ENCODE measurements at places on chromosomes 2 and 18. TPM values are rescaled to one million over a fixed set of nuclear protein-coding genes. Genes with fewer than 3 reads are reported as not detected.
A peak's percentile ranks its signal among the peaks of the same experiment; 100 is the strongest.

GRCh38 chr2:157334797-157335196 lies 9.2 kb upstream of the ERMN start:
- no peaks in the 10 kb centered on the region for H3K27me3 ChIP-seq
- no peak for DNase-seq

DNA sequence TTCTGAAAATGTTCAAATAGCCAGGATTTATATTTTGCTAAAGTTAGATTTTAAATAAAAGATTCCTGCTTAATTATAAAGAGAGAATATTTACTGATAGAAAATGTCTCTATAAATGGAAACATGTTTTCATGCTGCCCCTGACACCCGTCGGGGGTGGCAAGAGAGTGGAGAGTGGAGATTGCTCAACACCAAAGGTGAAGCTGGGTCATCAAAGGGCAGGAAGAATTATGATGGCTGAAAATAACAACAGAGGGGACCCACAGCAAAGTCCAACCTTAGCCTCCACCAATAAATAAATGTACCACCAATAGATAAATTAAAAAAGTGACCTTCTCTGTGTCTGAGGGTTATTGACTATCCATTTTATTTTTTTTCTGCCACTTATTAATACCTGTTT lies 326.8 kb upstream of the GYPC start:
- H3K36me3 ChIP-seq, result no peaks in the 10 kb centered on the region
- no peaks in the 10 kb centered on the region for H3K27me3 ChIP-seq
- no peaks in the 10 kb centered on the region for H3K4me1 ChIP-seq
- no peak overlapping the region for H3K4me3 ChIP-seq
- H3K27ac ChIP-seq, result no peak overlapping the region

DNA sequence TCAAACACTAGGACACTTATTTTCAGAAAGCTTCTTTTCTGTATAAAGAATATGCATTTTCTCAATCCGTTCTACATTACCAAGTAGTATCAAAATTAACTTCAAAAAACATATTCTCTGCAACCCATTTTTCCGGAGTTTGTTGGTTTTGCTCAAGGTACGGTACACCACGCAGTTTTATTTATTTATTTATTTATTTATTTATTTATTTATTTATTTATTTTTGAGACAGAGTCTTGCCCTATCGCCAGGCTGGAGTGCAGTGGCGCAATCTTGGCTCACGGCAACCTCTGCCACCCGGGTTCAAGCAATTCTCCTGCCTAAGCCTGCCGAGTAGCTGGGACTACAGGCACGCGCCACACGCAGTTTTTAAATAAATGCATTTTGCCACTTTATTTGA lies 900.3 kb downstream of the CBLN2 start:
- DNase-seq, result no peak
- H3K4me1 ChIP-seq, result no peaks in the 10 kb centered on the region
- H3K27ac ChIP-seq, result no peak overlapping the region
- no peak overlapping the region for H3K4me3 ChIP-seq
- H3K36me3 ChIP-seq, result no peaks in the 10 kb centered on the region
- no peaks in the 10 kb centered on the region for H3K27me3 ChIP-seq

GRCh38 chr2:217449444-217449843 lies 553.4 kb downstream of the TNS1 start:
- H3K27me3 ChIP-seq, result no peaks in the 10 kb centered on the region
- no peak overlapping the region for H3K27ac ChIP-seq
- DNase-seq, result no peak
- no peaks in the 10 kb centered on the region for H3K36me3 ChIP-seq

GRCh38 chr2:9311488-9311887 lies 104.9 kb downstream of the ASAP2 start:
- H3K27me3 ChIP-seq, result no peaks in the 10 kb centered on the region
- peaks cover 10% of the 10 kb centered on the region for H3K4me1 ChIP-seq
- DNase-seq, result peak; percentile 20
- H3K36me3 ChIP-seq, result no peaks in the 10 kb centered on the region
- H3K27ac ChIP-seq, result peak overlapping the region; percentile 9

DNA sequence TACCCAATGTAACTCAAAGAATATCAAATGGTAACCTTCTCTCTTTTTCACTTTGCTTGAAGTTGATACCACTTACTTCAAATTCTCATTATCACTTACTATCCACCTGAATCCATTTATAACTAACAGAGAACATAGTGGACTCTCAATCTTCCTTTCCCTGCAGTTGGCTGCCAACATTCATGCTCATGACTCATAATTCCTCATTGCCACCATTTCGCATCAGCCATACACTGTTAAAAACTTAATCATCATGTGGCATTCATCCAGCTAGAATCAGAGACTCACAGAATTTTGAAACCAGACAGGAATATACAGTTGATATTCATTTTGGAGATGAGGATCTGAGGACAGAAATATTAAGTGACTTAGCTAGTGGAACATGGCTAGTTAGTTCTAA lies 56.8 kb downstream of the SLC4A10 start:
- no peaks in the 10 kb centered on the region for H3K27me3 ChIP-seq
- H3K4me1 ChIP-seq, result no peaks in the 10 kb centered on the region
- no peak overlapping the region for H3K4me3 ChIP-seq
- no peak for DNase-seq

DNA sequence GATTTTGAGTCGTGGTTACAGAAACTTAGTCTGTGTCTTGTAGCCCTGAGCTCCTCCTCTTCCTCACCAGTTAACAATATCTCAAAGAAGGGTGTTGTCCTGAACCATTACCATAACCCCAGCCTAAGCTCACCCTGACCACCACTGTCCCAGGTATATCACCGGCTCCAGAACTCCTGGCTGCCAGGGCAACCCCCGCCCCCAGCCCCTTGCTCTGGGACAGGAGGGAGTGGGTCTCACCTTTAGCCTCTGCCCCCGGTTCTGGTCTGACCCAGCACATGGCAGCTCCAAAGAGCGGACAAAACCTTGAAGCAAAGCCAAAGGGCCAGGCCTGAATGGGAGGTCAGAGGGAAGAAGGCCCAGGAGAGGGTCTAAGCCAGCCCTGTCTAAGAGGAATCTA lies 5.6 kb upstream of the PSMD1 start:
- peak overlapping the region; percentile 62 for H3K27ac ChIP-seq
- H3K4me1 ChIP-seq, result peaks cover 35% of the 10 kb centered on the region
- peaks cover 17% of the 10 kb centered on the region for H3K36me3 ChIP-seq
- no peaks in the 10 kb centered on the region for H3K27me3 ChIP-seq

GRCh38 chr2:38442643-38443541 lies 65.8 kb upstream of the ATL2 start:
- H3K27me3 ChIP-seq, result no peaks in the 10 kb centered on the region
- H3K27ac ChIP-seq, result peak overlapping the region; percentile 8
- no peak for DNase-seq
- no peak overlapping the region for H3K4me3 ChIP-seq

DNA sequence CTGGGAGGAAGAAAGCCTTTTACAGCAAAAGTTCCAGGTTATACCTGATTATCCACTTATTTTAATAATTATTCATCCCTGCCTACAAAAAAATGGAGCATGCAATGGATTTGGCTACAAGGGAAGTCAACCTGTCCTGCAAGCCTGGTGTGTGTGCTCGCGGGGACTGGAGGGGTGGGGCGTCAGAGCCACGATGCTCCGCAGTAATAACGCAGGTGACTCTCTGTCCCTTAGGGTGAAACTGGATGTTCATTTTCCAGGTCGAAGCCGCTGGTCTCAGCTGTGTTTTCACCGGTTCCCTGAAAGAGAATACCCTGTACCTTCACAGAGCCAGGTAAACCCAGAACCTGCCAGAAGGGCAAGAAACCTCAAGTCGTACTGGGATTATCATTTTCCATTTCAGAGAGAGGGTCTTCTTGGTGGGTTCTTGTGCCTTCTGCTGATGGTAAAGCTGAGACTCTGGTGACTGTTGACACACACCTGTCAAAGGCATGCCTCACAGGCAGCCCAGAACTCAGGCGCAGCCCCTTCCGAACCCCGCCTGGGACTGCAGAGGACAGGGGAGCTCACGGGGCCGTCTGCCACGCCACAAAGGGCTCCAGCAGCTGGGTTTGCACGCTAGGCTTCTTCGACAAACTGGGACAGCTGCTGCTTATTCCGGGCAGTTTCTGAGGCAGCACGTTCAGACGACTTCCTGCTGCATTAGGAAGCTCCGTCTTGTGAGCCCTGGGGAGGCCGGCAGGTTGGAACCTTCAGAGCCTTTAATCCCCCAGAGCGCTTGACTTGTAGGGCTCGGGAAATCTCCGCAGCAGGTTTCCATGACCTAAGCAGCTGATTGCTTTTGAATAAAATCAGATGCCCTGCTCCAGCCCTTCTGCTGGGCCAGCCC lies 58.6 kb downstream of the KCNG2 start:
- peaks cover 3% of the 10 kb centered on the region for H3K27me3 ChIP-seq
- H3K36me3 ChIP-seq, result no peaks in the 10 kb centered on the region
- H3K27ac ChIP-seq, result no peak overlapping the region
- peak; percentile 42 for DNase-seq
- no peak overlapping the region for H3K4me3 ChIP-seq
- H3K4me1 ChIP-seq, result no peaks in the 10 kb centered on the region

DNA sequence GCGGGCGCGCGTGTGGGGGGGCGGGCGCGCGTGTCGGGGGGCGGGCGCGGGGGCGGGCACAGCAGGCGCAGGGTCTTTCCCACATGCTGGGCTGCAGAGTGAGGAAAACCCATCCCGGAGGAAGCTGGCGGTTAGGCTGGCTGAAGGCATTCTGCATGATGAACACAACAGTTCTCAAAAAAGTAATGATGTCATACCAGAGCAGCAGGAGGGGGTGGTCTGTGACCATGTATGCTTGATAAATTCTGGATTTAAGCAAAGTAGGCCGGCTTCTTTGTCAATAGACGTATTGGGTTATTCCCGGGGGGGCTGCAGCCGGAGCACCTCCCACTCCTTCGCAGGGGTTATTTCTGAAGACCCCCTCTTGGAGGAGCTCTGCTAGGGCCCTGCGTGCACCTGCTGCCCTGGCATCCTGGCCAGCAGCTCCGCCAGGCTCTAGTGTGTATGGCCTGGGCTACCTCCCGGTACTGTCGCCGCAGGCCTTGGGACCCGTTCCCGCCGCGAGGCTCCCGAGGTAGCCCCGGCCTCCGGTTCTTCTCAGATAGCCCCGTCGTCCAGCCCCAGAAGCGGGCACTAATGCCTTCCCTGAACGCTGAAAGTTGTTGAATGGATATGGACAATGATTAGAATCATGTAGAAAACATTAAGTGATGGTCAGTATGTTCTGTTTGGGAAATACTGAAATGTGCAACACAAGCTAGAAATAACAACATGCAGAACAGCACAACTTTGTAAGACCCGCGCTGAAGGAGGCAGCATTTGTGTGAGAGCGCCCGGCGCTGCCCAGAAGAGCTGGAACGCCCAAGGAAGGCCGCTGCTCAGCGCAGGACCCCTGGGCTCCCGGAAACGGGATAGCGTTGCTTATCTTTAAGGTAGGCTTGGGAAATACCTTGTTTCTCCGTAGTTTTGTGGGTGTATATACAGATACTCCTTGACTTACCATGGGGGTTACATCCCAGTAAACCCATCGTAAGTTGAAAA lies 101.4 kb upstream of the RAB6C start:
- no peaks in the 10 kb centered on the region for H3K36me3 ChIP-seq
- H3K4me1 ChIP-seq, result peaks cover 4% of the 10 kb centered on the region
- peak overlapping the region; percentile 59 for H3K27ac ChIP-seq
- peak; percentile 51 for DNase-seq
- H3K27me3 ChIP-seq, result no peaks in the 10 kb centered on the region
- peak overlapping the region; percentile 55 for H3K4me3 ChIP-seq

- no peak for DNase-seq
- no peaks in the 10 kb centered on the region for H3K36me3 ChIP-seq
- H3K27me3 ChIP-seq, result peaks cover 4% of the 10 kb centered on the region
- H3K4me3 ChIP-seq, result no peak overlapping the region
- no peaks in the 10 kb centered on the region for H3K4me1 ChIP-seq
- no peak overlapping the region for H3K27ac ChIP-seq
Observed at GRCh38 chr2:233074106-233074505, 14.0 kb downstream of the INPP5D start.

GRCh38 chr2:212083492-212083891 lies 455.1 kb downstream of the ERBB4 start:
- no peak overlapping the region for H3K4me3 ChIP-seq
- H3K27ac ChIP-seq, result no peak overlapping the region
- H3K4me1 ChIP-seq, result no peaks in the 10 kb centered on the region

GRCh38 chr2:201357221-201357620 lies at the start of gene FLACC1:
Gene FLACC1, minus strand, starts transcription at chr2:201357345. Its CDS starts 5,941 bp downstream, at chr2:201351404.
- H3K4me1 ChIP-seq, result no peaks in the 10 kb centered on the region
- peaks cover 9% of the 10 kb centered on the region for H3K36me3 ChIP-seq
- DNase-seq, result peak; percentile 79

DNA sequence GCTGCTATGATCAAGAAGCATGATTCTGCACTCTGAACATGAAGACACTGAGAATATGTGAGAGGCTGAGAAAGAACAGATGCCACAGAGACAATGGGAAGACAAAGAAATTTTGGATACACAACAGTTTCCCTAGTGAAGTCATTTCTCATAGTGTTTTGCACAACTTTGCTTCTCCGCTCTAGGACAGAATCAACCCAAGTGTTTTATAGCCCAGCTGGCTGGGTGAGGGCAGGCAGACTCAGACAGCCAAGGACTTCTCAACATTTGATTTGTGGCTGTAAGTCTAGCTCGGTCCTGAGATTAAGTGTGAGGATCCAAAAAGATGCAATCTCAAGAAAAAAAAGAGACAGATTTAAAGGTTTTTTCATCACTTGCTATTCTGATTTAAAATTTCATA lies 536.5 kb upstream of the CRIM1 start:
- no peak for DNase-seq
- H3K4me1 ChIP-seq, result no peaks in the 10 kb centered on the region
- H3K27ac ChIP-seq, result no peak overlapping the region
- H3K36me3 ChIP-seq, result no peaks in the 10 kb centered on the region
- no peak overlapping the region for H3K4me3 ChIP-seq

- peaks cover 18% of the 10 kb centered on the region for H3K4me1 ChIP-seq
- peak overlapping the region; percentile 80 for H3K27ac ChIP-seq
- no peak overlapping the region for H3K4me3 ChIP-seq
- DNase-seq, result peak; percentile 83
- H3K27me3 ChIP-seq, result no peaks in the 10 kb centered on the region
Observed at GRCh38 chr2:65031341-65032018, 24.7 kb upstream of the CEP68 start.

GRCh38 chr2:50469784-50470183 lies 562.1 kb downstream of the NRXN1 start:
- no peaks in the 10 kb centered on the region for H3K36me3 ChIP-seq
- no peaks in the 10 kb centered on the region for H3K27me3 ChIP-seq
- H3K27ac ChIP-seq, result no peak overlapping the region
- H3K4me3 ChIP-seq, result no peak overlapping the region
- no peaks in the 10 kb centered on the region for H3K4me1 ChIP-seq
- no peak for DNase-seq

- no peak overlapping the region for H3K4me3 ChIP-seq
- no peak for DNase-seq
- H3K36me3 ChIP-seq, result no peaks in the 10 kb centered on the region
- no peaks in the 10 kb centered on the region for H3K27me3 ChIP-seq
- no peak overlapping the region for H3K27ac ChIP-seq
- H3K4me1 ChIP-seq, result no peaks in the 10 kb centered on the region
Observed at GRCh38 chr18:63264871-63265270, 54.7 kb downstream of the BCL2 start.

- no peaks in the 10 kb centered on the region for H3K4me1 ChIP-seq
- H3K4me3 ChIP-seq, result no peak overlapping the region
- peaks cover 32% of the 10 kb centered on the region for H3K27me3 ChIP-seq
- no peak for DNase-seq
- H3K27ac ChIP-seq, result no peak overlapping the region
Observed at GRCh38 chr2:144498277-144498676, 21.6 kb downstream of the ZEB2 start.

APCDD1 gene
- polyA plus RNA-seq, result 4.1 TPM

LIMS4 gene
- polyA plus RNA-seq, result 3.0 TPM

PTGR3 gene
- polyA plus RNA-seq, result 46.9 TPM

MEX3C gene
- 35.0 TPM for polyA plus RNA-seq

MYO1B gene
- 37.9 TPM for polyA plus RNA-seq
